ENCODE measurements at places on chromosomes 2 and 18.

DNA sequence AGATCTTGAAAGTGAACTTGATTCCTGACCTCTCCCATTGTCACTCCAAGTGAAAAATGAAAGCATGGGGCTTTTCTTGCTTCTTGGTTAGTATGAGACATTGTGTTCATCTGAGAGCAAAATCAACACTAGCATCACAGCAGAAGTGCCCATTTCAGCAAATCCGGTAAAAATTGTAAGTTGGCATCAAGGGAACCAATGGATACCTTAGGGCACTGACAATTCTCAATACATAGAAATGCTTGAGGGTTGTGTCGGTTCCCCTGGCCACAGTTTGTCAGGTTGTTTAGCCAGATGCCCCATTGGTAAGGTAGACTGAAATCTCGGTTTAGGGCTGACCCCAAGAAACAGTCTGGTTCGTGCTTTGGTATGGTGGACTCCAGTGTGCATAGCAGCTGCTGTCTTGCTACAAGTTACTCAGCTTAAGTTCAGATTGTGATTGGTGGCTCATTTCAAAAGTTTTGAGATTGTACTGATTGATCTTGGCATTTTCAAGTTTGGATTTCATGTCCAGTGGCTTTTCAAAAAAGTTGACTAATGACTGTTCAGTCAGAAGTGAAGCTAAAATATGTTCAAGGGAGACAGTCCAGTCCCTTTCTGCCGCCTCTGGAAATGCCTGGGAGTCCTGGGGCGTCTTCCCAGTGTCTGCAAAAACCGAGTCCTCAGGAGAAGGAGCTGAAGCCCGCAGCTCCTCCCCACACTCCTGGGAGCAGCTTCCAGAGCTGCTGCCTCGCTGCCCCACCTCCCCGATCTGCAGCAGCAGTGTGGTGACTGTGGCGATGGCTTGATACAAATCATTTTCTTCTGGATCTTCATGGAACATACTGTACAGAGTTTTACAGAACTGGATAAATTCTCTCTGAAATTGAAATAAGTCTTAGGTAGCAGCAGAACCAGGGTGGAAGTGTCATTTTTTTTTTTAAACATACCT is 5.6 kb downstream of the RPL31 start:
- no peak for DNase-seq

DNA sequence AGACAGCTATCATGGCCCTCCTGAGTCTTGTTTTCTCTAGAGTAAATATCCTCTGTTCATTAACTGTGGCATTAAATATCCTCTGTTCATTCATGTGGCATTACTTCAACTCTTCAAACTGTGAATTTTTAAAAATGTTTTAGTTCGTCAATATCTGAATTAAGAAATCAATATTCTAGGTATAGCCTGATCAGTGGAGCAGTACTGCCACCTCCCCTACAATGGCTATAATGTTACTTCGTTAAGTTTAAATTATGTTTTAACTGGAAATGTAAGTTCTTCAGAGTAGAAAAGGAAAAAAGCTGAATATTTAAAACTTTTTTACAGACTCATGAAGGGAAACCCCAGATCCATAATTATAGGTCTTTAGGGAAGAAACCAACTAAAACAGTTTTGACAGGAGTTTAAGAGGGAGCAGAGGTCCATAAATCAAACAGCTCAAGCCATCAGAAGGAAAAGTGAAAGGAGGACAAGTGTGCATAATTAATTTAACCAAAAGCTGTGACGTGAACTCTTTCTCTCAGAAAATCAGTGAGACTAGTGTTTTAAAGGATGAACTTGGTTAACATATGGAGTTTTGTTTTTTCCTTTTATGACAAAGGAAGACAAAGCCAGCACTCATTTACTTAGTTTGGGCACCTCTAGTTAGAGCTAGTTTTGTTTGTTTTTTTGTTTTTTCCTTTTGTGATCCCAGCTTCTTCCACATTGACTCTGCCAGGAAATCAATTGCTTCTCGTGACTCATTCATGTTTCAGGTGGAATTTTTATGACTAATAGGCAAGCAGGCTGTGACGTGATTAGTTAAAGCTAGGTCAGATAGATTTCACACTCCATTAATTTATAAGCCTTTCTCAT is 44.9 kb downstream of the RBBP8 start:
- DNase-seq, result no peak

DNA sequence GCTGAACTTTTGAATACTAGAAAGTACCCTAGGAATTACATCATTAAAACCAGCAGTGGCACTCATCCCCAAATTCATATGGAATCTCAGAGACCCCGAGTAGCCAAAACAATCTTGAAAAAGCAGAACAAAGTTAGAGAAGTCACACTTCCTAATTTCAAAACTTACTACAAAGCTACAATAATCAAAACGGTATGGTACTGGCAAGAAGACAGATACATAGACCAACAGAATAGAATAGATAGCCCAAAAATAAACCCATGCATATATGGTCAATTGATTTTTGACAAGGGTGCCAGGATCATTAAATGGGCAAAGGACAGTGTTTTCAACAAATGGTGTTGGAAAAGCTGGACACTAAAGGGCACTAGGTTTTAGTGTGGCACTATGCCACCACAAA is 176.0 kb upstream of the NDUFV2 start:
- DNase-seq, result no peak

- no peak for DNase-seq
These were observed 129.3 kb downstream of the MBP start for GRCh38 chr18:77003316-77003715.

DNA sequence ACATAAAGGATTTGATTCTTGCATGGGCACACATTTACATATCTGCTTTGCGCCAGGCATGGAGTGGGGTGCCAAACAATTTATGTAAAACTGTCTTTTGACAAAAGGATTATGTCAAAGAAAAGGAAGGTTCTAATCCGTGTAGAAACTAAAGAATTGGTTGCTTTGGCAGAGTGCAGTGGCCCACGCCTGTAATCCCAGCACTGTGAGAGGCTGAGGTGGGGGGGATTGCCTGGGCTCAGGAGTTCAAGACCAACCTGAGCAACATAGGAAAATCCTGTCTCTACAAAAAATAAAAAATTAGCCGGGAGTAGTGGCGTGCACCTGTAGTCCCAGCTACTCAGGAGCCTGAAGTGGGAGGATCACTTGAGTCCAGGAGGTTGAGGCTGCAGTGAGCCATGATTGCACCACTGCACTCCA is 1.1 kb upstream of the MTERF4 start:
- DNase-seq, result no peak

DNA sequence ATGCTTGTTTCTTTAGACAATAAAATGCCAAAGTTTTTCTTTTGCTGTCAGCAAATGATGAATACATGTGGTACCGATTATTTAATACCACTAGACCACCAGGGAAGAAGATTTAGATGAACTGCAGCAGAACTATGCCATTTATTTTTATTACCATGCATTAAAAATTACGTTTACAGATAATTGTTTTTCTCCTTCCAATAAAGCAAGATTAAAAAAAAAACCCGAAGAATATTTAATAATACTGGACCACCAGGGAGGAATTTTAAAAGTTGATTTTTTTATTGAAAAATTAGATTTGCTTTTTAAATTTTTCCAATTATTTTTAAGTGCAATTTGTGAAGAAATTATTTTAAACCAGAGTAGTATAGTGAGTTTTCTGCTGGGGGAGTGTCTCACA is 170.3 kb upstream of the HNRNPA3 start:
- no peak for DNase-seq

DNA sequence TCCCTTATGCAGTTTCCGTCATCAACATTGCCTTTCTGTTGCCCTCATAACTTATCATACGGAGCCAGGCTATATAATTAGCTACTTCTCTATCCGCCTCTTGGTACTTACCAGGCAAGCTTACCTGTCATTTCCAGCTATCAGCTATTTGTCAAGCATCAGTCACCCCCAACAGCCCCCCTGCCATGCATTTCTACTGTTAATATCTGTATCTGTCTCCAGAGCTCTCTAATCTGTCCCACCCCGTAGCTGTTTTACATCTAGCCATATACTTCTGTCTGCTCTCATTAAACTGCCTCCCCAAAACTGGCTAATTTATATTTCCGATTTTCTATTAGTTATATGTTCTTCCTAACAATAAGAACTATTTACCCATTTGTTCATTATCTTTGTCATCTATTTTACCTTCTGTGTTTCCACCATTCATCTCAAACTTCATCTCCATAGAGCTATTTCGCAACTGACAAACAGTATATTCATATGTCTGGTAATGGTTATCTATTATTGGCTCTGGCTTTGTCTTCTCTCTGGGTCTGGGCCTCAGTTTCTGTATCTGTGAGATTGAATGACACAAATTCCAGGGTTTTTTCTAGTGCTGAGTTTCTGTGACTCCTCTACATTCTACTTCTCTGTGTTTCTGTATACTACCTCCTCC is 9.6 kb downstream of the EMX1 start:
- no peak for DNase-seq

- DNase-seq, result no peak
These were observed 6.1 kb downstream of the DCTN1 start for GRCh38 chr2:74373985-74374384.

DNA sequence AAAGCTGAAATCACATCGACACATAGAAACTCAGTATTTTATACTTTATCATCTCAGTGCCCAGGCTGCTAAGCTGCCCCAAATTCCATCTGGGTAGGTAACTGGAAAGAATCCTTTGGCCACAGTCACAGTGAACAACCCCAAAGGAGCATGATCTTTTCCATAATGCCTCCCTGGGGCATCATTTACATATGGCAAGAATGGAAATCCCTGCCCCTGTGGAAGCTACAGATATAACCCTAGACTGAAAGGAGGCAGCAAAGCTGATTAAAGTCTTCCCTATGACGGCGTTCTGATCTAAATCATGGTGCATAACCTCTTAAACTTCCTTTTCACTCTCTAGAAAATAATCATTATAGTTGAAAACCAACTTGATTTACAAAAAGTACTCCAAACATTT is 41.5 kb downstream of the MAP3K19 start:
- no peak for DNase-seq

DNA sequence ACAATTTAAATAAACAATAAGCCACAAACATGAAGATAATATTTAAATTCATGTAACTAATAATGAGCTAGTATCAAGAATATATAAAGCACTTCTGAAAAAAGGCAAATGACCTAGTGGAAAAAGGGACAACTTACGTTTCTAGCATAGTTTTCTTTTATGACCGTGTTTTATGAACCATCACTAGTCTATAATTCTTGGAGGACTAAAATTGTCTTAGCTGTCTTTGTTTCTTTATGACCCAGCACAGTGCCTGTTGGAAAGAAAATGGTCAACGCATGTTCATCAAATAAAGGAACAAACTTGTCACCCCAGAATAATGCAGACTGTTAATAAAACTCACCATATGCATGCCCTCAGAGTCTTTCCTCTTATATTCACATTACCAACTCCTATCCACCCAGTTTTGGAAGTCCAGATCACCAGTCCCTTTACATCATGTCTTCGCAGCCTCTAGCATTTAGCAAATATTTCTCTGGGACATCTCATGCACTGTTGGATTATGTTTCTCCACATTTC is 57.4 kb upstream of the GRB14 start:
- no peak for DNase-seq

- no peak for DNase-seq
These were observed 259.6 kb downstream of the CLIP4 start for GRCh38 chr2:29374823-29375222.

DNA sequence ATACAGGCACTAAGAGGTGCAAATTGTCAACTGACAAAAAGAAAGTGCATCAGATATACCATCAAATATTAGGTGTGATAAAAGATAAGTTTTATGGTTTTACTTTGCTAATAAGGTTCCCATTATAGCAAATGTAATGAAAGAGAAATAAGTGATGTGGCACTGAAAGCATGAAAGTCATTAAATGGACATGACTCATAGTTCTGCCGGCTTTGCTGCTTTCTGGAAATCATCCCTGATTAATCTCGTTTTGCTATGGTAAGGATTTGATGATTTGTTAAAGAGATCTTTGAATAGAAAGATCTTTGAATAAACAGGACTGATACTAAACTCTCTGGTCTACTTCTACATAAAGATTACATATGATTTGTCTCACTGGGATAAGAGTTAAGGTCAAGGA is 72.7 kb downstream of the CLIP4 start:
- no peak for DNase-seq

DNA sequence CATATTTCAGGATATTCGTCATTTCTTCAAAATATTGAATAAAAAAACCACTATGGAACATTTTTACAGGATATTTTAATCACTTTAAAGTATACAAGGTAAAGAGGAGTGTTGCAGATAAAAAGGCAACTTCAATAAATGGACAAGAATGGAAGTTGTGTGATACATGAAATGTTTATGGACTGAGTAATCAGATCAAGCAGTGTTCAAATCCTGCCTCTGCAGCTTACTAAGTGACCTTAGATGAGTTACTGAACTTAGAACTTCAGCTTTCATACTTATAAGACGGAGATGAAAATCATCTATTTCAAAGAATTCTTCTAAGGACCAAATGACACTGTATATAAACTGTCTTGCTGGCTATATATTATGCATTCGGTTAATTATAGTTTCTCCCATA is 87.2 kb downstream of the LNPK start:
- no peak for DNase-seq

DNA sequence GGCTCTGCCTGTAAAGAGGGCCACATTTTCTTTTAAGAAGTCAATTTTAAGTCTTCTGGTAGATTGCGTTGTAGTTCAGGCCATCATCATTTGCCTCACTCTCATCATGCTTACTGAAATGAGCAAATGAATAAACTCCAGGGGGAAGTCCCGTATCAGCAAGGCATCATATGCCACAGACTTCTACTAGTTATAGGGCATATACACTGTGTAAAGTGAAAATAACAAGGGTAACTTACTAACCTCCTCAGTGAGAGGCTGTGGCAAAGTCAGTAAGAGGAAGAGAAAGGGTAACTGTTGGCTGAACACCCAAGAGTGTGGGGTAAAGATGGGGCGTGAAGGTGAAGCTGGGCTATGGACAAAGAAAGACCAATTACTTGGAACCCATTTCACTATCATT is 456.2 kb downstream of the SPAG16 start:
- no peak for DNase-seq

- DNase-seq, result no peak
These were observed 6.5 kb downstream of the SCN3A start for GRCh38 chr2:165197346-165197745.

DNA sequence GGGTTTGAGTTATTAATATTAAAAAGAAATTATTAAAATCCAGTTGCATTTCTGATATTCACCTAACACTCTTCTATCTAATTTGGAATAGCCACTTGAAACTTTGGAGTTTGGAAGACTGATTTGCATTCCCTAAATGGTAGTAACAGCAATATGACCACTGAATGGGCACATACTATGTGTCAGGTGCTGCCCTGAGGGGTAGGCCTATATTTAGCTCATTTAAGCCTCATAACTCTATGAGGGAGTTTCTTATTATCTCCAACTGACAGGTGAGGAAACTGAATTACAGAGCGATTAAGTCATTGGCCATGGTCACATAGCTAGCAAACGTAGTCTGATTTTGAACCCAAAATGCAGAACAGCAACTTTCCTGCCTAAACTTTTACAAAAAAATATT is 77.3 kb downstream of the VWA3B start:
- DNase-seq, result no peak

DNA sequence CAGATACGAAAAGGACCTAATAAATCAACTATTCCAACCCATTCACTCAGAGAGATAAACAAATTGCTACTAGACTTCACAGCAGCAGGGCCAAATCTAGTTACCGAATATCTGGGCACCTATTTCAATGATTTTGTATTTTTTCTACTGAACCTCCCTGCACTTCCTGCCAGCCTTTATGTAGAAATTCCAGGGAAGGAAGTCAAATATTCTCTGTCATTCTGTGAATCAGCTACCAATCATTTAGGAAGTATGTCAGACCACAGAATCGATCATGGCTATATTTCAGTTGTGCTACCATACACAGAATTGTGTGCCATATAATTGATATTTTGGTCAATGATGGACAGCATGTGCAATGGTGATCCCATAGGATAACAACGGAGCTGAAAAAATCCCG is 109.6 kb upstream of the SPOPL start:
- no peak for DNase-seq
